ENCODE measurements at places on chromosomes 11 and 22.

GRCh38 chr11:808427-809286 is 1.1 kb upstream of the RPLP2 start:
- no peak for DNase-seq

GRCh38 chr11:44005063-44005701 is 42.6 kb upstream of the ACCSL start:
- peak; percentile 94 for DNase-seq

DNA sequence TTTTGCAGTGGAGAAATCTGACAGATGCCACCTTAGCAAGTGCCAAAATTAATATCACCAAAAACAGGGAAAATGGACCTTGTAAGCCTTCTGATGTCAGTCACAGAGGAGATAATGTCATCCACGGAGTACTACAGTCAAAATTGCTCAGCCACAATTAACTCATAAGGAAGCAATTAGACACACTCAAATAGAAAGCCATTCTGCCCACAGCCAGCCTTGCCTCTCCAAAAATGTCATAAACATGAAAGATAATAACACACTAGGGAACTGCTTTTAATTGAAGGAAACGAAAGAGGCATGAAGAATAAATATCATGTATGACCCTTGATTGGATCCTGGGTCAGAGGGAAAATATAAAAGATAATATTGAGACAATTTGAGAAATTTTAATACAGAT is 505.6 kb upstream of the API5 start:
- no peak for DNase-seq

- no peak for DNase-seq
These were observed 26.4 kb downstream of the PDE3B start for GRCh38 chr11:14669958-14670357.

GRCh38 chr11:45917286-45917622 is 423 bp downstream of the PEX16 start:
- no peak for DNase-seq

DNA sequence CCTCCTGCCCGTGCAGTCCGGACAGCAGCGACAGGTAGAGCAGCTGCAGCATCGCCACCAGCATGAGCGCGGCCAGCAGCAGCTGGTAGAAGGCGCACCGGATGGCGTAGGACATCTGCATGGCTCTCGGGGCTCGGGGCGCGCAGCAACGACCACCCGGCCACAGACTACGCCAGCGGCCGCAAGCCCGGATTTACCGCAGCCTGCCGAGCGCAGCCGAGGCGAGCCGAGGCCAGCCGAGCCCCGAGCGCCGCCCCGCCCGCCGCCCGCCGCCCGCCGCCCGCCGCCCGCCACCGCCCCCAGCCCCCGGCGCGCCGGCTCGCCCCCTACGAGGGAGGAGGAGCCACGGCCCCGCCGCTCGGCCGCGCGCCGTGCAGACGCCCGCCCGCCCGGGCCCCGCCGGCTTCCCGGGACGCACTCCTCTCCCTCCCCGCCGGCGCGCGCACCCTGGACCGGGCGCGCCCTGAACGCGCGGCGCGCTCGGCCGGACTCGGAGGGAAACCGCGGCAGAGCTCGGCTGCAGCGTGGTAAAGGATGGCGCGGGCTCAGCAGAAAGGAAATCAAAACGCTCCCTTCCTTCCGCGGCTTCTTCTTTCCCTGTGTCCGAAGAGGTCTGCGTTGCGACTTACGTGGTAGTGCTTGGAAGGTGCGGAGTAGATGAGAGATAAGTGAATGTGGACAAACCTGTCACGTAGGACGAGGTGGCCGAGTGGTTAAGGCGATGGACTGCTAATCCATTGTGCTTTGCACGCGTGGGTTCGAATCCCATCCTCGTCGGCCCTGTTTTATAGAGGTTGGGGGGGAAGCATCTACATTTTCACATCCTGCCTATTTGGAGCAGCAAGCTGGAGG is at the start of gene B4GAT1:
TSS of gene B4GAT1 (minus strand) at position 205 of the 852 bp plus-strand sequence. CDS start at position 121, 84 bp downstream.
- DNase-seq: peak; percentile 82

GRCh38 chr11:75182664-75183063 is 31.8 kb downstream of the SLCO2B1 start:
- DNase-seq: no peak

DNA sequence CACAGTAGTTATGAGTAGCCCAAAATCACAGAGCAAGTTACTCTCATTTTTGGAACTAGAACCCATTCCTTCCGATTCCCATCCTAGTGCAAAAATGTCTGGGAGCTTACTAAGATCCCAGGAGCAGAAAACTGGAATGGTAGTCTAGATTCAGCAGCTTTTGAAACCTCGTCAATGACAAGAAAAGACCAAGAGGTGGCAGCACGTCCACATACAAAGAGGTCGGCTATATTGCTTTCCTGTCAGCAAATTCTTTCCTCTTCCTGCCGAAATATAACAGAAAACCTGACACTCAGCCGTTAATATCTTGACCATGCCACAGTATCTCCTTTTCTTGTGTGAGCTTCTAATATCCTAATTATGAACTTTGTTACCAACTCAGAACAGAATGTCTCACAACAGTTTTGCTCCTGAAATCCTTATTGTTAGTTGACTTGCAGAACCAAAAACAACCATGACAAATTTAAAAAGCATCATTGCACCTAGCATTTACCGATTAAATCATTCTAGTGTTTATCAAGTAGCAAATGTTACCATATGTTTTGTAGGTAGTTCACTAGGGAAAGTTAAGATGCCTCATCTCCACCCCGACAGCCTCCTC is 92.8 kb upstream of the OR9G4 start:
- peak; percentile 64 for DNase-seq

GRCh38 chr22:25027959-25028840 is 75.7 kb downstream of the KIAA1671 start:
- DNase-seq: no peak

DNA sequence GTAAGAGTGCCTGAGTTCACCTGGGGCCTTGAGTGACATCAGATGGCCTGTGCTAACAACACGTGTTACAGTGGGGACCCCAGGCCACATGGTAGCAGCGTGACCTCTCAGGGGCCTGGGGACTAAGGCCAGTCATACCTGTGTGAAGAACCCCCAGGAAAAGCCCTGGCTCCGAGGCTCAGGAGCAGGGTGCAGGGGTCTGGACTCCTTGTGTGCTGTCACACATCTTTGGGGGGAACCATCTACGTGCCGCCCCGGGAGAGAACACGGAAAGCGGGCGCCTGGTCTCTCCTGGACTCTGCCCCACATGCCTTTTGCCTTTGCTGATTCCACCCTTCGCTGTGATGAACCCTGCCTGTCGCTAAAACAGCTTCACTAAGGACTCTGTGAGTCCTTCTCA is 48.7 kb downstream of the SHANK2 start:
- no peak for DNase-seq

- no peak for DNase-seq
These were observed 279.3 kb upstream of the SYN3 start for GRCh38 chr22:33337524-33337923.

GRCh38 chr11:123116486-123116885 is 54.5 kb upstream of the HSPA8 start:
- no peak for DNase-seq

DNA sequence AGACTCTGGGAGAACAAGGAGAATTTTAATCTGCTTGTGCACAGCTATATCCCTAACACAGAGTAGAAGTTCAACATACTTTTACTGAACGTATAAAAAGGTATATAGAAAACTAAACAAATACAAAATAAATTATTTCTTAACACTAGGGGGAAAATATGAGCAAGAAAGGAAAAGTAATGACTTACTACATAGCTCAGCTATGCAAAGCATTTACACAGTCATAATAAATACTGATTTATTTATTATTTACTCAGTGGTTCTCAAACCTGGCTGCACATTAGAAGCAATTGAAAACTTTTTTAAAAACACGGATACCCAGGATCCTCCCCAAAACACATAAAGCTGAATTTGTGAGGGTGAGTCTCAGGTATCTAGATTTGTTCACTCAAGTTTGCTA is 182.5 kb downstream of the TTC28 start:
- no peak for DNase-seq

DNA sequence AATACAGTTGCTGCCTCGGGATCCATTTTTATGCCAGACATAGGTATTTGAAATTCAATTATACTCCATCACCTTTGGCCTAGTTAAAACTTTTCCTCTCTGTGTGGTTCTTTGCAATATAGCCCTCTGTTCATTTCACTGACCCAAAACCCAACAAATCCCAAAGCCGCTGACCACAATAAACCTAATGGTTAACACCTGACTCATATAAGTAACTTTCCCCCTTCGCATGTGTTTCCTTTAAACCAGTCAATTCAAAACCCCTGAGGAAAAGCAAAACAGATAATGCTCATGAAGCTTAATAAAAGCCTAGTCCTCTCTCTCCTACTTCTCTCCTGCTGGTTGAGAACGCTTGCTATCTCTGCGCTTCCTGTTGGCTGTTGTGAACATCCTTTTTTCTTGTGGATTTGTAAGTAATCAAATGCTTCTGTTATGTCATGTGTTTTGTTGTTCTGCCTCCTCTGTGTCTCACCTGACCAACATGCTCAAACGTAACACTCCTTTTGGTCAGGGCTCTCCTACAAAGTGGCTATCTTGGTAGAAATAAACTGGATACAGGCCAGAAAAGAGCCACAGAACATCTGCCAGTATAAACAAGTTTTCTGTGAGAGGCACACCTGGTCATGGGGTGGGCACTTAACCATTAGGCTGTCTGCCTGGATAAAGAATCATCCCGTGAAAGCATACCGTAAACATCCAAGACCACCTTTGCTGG is 652.6 kb downstream of the METTL15 start:
- DNase-seq: no peak

All from NCI-H2171 treated with DMSO at 0.1 percent for 48 hours (cell line).